Right forelimb (tissue), 1 donor: ENCODE measurements at places on chromosomes 6 and 20.

DNA sequence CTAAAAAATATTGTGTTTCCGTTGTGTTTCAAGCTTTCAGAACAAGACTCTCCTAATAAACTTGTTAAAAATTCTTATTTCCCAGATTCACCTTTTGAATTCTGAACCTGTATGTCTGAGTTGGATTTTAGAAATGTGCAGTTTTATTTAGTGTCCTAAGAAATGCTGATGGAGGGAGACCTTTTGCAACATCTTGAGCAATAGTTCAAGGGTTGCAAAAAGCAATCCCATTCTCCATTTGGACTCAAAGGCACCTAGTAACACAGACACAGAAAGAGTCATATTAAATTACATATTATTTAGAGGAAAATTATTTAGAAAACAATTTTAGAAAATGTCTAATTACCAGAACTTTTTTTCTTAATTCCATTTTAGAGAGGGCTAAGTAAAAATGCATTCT lies 448.5 kb downstream of the FRK start:
- no peak for DNase-seq

- DNase-seq = no peak
Measured at GRCh38 chr20:35643045-35643444, 21.7 kb downstream of the CPNE1 start.

GRCh38 chr6:164911151-164911550 lies 398.3 kb downstream of the C6orf118 start:
- DNase-seq = no peak

GRCh38 chr6:38239719-38240451 lies 399.8 kb downstream of the BTBD9 start:
- DNase-seq = no peak

DNA sequence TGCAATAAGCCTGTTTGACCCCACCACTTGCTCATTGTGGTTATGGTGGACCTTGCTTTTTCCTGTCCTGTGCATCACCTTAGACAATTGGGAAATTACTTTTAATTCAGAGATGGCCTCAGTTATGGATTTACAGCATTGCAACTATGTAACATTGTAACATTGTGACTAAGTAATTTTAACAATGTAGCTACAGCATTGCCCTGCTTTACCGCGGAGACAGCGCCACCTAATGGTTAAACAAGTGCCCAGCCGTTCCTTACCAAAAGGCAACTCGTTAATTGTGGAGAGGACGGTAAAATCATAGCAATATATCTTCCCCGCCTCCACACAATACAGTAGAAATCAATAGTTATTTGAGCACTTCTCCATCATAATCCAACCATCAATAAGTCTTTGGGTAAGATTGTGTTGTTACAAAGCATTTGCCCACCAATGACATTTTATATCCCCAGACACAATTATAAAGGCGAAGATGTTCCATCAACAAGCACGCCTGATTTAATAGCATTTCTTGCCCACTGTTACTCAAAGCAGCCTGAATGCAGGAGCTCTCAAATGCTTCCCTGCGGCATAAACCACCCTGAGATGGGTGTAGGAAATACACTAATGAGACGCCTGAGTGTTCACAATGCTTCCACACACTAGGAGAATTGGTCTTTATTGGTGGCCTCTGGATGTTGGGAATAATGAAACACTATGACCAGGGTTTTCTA lies 93.7 kb downstream of the PROKR2 start:
- DNase-seq = no peak

- DNase-seq = no peak
Measured at GRCh38 chr20:19232997-19233794, 20.8 kb downstream of the SLC24A3 start.

DNA sequence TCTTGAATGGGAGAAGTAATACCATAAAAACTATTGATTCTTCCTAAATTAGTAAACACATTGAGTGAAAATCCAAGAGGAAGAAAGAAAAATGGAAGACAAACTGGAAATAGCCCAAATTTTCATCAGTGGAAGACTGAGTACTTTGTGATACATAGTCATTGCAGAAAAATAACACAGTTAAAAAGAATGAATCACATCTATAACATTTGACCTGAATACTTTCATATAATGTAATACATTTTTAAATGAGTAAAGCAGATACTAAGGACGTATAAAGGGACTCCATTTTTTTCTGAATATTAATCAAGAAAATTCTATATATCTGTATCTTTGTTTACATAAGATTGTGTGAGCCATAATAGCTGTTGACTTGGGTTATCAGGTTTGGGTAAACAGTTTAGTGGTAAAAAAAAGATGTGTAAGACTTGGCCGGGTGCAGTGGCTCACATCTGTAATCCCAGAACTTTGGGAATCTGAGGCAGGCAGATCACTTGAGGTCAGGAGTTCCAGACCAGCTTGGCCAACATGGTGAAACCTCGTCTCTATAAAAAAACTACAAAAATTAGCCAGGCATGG lies 4.3 kb upstream of the SLC17A2 start:
- no peak for DNase-seq

DNA sequence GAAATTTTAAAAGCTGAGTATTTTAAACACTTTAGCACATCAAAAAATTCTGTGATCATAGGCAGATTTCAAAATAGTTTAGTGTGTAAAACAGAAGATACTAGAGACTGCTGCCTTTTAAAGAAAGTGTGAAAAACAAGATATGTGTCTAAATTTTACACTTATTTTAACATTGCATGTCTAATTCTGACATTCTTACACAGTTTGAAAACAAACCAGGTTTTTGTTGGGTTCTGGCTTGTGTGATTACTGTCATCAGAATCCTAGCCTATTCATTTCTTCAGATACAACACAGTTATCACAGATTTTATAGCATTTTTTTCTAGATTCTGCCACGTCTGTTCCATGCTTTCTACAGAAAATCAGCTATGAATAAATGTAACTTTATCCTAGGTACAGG lies 257.1 kb downstream of the EYS start:
- DNase-seq = no peak

DNA sequence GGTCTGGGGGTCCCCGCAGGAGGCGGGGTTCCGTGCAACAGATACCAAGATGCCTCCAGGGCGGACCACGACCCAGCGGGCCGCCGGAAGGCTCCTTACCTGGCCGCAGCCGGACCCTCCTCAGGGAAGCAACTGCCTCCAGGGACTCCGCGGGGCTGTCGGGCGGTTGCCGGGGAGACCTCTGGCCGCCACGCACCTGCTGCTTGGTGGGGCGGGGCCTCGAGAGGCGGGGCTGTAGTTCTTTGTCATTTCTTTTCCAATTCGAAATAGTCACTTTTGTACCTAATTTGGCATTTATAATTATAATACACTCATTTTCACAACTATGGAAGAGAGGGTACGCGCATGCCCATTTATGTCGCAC lies 647 bp downstream of the AK9 start:
- peak; percentile 57 for DNase-seq

GRCh38 chr20:59697068-59697467 lies 92.7 kb downstream of the PHACTR3 start:
- no peak for DNase-seq

DNA sequence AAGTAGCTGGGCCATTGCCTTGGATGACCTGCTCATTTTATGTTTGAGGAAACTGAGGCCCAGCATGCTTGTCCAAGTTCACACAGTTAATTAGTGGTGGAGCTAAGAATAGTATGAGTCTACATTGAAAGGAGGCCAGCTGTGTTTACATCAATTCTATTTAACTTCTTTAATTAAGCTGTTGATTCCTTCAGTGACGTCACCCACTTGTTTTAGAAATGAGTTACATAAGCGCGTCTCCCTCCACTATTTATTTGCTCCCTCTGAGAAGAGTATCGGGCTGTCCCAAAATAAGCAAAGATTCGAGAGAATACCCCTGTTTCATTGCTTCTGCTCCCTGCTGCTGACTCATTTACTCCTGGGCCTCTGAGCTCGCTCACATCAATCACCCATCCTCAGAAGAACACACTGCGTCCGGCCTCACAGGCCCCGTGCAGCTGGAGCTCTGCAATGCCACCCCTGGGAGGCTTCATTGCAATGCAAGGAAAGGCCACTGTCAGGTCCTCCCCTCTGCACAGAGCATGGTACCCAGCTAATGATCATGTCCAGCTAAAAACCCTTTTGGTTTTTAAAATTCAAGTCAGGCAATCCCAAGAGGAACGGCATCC lies 74.8 kb upstream of the BMP2 start:
- DNase-seq = no peak

- DNase-seq = no peak
Measured at GRCh38 chr6:105135056-105135455, 44.8 kb downstream of the POPDC3 start.

- DNase-seq = no peak
Measured at GRCh38 chr6:166987930-166988329, 11.3 kb upstream of the CEP43 start.

DNA sequence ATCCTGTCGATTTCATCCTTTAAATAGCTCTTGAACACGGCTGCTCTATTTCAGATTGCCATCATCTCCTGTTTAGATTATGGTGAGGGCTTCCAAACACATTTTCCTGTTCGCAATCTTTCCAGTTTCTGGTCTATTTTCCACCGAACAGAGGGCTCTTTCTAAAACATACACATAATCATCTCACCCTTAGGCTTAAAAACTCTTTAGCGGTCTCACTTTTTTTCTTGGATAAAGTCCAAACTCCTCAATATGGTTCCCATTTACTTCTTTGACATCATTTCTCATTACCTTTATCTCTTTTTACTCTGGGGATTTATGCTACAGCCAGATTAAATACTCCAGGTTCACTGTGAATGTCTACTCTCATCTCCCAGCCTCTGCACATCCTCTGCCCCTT lies 103.4 kb upstream of the STMND1 start:
- DNase-seq = no peak

DNA sequence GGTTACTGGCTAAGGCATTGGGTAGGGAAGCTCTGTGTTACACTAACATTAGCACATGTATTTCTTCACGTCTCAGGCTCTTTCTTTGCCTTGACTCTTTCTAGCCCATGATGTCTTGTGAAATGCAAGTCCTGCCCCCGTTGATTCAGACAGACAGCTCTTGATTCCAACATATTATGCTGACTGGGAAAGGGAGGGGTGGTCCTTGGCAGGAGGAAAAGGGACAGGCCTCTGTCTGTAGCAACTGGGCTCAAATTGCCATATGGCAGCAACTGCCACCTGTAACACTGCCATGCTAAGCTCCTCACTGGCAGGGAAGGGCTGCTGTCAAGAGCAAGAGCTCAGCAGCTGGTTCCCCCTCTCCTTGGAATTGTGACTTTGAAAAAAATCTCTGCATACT lies 5.7 kb upstream of the KCNK15 start:
- no peak for DNase-seq

DNA sequence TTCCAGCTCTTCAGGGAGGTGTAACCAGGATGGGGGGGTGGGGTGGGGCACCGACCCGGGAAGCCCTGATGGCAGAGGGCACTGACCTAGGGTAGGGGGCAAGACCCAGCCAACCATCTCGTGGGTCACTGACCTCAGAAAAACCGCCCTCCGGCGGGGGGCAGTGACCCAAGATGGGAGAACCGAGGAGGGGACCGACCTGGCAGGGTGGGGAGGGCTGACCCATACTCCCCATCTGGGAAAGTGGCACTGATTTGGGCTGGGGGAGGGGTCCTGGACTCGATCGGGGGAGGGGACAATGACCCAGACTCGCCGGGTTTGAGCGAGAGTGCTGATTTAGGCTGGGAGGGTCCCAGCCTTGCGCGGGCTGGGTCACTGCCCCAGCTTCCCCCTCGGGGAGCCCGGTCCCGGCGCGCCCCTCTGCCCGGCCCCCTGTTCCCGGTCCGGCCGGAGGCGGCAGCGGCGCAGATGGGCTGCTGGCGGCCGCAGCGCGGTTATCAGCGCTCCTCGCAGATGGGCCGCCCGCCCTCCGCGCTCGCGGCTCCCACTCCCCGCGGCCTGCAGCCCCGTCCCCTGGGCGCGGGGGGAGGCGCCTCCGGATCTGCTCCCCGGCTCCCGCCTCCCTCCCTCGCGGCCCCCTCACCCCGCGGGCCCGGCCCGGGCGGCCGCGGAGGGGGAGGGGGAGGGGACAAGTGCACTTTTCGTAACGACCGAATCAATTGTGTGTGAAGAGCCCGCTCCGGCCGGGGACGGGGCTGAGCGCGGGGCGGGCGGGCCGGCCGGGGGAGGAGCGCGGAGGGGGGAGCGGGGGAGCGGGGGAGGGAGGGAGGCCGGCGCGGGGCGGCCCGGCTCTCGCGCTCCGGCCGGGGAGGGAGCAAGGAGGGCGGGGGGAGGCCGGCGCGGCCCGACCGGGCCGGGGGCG lies 2.2 kb downstream of the NOL4L start:
- peak; percentile 70 for DNase-seq

- no peak for DNase-seq
Measured at GRCh38 chr20:64055396-64055892, 6.0 kb upstream of the SOX18 start.

DNA sequence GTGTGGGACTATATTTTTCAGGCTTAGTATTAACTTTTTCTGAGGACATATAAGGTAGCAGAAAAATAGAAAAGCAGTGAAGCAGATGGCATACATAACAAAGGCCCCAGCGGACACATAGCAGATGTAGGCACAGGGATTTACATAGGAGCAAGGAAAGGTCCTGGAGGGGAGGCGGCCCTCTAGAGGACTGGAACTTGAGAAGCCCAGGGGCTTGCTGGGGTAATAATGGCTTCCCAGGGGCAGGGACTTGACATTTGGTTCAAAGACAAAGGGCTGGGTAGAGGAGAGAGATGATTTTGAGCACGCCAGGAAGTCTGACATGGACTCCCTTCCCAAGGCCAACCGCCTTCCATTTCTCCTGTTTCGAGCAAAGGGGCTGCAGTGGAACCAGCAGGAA lies 31.7 kb upstream of the OSTM1 start:
- no peak for DNase-seq

GRCh38 chr20:33645396-33645795 lies 16.7 kb upstream of the C20orf144 start:
- DNase-seq = no peak

DNA sequence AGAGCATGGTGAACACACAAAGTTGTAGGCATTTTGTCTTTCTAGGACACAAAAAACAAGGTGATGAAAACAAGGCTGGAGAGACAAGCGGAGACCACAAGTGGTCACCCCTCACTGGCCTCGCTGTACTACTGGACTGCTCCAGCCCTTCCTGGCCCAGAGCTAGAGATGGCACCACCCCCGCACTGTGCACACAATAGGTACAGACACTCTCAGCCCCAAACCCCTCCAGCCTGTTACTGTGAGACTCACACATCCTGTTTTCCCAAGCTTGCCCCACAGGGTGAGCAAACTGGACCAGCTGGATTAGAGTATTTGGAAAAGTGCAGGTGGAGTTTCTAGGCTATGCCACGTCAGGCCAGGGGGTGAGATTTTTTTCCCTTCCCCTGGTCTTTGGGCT lies 8.4 kb upstream of the ZSWIM1 start:
- no peak for DNase-seq

DNA sequence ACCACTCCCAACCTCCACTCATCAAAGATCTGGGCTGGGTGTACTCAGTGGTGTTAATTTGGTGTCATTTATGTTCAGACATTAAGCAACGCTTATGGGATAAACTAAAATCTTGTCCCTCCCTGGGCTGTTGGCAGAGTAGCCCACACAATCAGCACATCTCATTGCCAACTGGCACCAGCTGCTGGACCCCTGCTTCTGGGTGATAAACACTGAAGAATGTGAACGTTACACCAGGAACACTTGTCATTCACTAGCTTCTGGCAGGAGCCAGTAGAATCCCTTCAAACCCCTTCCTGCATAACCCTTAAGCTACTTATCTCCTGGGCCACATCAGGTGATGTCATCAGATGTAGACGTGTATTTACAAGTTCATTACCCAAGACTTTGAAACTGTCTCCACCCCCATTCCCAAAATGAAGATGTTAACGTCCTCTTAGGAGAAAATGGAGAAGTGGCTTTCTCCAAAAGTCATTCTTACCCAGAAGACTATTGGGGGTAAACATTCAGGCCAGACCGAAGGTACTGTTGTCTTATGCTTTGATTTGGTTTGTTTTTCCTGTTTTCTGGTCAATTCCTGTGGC lies 107.8 kb upstream of the CD93 start:
- no peak for DNase-seq
